Mesothelial cell of epicardium (in vitro differentiated cells): ENCODE measurements at places on chromosomes 5 and 9. TPM values are rescaled to one million over a fixed set of nuclear protein-coding genes. Genes with fewer than 3 reads are reported as not detected.

ZNF354B gene
- 27.4 to 28.7 TPM (median 28.2 TPM) in 3 replicates for total RNA-seq

GRCh38 chr5:12691330-12691729 is 787.1 kb upstream of the CTNND2 start:
- DNase-seq, result no peak

DNA sequence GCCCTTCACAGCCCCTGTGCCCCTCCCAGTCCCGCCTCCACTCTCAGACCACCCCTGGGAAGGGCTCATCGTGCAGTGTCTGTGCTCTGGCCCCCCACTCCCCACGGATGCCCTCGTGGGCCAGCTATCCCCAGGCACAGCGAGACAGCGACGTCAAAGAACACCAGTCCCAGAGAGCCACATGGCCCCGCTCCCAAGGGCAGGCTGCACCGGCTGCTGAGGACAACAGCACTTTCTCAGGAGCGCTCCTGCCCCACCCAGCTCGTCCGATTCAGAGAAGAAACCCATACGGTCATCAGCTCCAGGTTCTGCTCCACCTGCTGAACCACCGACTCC is 4.8 kb upstream of the SNAPC4 start:
- no peak for DNase-seq

GRCh38 chr5:81852291-81853029 is 101.6 kb upstream of the SSBP2 start:
- no peak for DNase-seq

DNA sequence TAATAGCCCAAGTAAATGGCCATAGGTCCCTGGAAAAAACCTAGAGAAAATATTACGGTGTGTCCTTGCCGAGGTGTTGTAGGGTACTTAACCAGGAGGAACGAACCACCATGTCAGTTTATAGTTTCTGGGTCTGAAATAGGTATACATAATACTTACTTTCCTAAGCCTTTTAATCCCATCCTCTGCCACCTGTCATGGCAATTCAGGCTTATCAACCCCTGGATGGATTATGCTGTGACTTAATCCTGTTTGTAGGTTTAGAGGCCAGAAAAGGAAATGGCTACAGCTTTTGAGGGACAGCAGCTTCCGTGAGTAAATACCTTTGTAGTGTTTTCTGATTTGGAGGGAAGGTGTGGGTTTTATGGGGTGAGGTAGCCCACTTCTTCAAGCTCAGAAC is 89.1 kb upstream of the PTPRD start:
- no peak for DNase-seq

FRMD3 gene
- 0.40 to 0.49 TPM (median 0.43 TPM) in 3 replicates for total RNA-seq

GRCh38 chr5:95686651-95687050 is 3.9 kb upstream of the SPATA9 start:
- no peak for DNase-seq

DNA sequence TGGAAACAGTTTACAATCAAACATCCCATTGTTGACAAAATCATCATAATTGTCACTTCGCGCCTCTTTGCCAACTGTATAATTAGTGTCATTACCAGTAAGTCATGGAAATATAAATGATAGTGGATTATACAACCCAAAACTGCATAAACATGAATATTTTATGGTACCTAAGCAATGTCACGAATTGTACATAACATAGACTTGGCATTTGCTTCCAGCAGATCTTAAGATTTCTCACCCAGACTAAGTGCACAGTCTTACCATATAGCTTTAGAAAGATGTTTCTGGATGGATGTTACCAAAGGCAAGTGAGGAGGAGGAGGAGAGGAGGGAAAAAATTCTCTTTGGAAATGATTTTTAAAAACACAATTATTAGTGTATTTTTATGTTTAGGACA is 113.4 kb upstream of the TAS2R1 start:
- no peak for DNase-seq

GRCh38 chr5:52560366-52560765 is 227.3 kb upstream of the ITGA1 start:
- no peak for DNase-seq

LCN2 gene
- not detected in 3 replicates for total RNA-seq

CCL19 gene
- not detected in 3 replicates for total RNA-seq

GRCh38 chr5:97550164-97550563 is 367.1 kb upstream of the RIOK2 start:
- no peak for DNase-seq

GRXCR2 gene
- not detected in 3 replicates for total RNA-seq

DNA sequence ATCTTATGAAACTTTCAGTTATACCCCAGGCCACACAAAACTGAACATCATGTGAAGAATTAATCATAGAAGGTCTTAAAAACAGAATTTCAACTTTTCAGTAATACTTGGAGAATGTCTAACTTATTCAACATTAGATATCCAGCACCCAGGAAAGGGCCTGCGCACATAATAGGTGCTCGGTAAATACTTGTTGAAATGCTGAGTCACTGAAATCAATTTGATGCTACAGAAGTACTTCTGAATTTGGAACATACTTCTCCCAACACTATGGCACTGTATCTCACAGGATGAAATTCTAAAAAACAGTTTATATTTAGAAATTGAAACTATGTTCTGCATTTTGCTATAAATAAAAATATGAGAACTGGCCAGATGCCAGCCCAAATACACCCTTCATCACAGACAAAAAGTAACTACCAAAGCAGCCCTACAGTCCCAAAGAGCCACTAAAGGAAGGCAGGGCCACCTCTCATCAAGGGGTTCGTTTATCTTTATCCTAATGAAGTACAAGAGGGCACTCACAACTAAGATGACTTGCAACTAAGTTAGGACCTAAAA is 26.5 kb downstream of the MRPS27 start:
- DNase-seq, result no peak

ZDHHC11 gene
- 9.7 to 13.3 TPM (median 11.4 TPM) in 3 replicates for total RNA-seq

CNTFR gene
- total RNA-seq, result 25.9 to 28.9 TPM (median 27.0 TPM) in 3 replicates
